ENCODE measurements at places on chromosomes 7 and 10. TPM values are rescaled to one million over a fixed set of nuclear protein-coding genes. Genes with fewer than 3 reads are reported as not detected.

DPYSL4 gene
- total RNA-seq = 2.2 TPM

TACR2 gene
- not detected for total RNA-seq

DNA sequence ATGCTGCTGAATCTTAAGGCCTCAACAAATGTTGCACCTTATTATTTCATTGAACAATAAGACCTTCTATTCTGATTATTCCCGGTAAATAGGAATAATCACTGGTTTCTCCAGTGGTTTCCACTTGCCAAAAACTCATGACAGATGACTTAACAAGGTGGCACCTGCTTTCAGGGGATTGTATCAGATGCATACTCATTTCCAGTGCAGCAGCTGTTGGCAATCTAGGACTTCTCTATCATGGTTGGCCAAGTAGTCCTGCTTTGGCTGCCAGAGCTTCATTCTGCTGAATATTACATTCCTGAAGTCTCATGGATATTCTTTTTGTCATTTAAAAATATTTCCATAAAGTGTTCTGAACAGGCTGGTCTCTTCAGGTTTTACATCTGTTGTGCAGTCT is 193.3 kb downstream of the ADK start:
- DNase-seq = peak; percentile 16

NODAL gene
- 0.92 TPM for total RNA-seq

FAM25A gene
- 25.8 TPM for total RNA-seq

GRCh38 chr7:42152329-42153205 is 84.4 kb downstream of the GLI3 start:
- DNase-seq = peak; percentile 51

DNA sequence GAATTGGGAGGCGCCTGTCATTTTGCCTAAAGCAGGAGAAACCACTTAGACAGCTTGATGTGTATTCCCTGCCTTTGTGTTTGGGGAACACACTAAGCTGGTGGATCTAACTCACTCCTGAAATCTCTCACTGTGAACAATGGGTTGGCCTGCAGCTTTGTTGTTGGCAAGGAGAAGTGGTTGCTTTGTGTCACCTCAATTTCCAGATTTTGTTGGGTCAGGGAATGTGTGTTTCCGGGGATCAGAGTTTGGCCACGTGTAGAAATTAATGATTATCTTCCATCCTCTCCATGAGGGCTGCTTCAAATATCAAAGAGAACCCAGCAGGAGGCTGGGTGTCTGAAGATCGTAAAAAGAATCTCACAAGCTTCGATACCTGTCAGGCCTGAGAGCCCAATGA is 27.8 kb downstream of the A1CF start:
- DNase-seq = no peak

- no peak for DNase-seq
Observed at GRCh38 chr10:102586858-102587257, 57.4 kb upstream of the TRIM8 start.

H2BK1 gene
- not detected for total RNA-seq

DNA sequence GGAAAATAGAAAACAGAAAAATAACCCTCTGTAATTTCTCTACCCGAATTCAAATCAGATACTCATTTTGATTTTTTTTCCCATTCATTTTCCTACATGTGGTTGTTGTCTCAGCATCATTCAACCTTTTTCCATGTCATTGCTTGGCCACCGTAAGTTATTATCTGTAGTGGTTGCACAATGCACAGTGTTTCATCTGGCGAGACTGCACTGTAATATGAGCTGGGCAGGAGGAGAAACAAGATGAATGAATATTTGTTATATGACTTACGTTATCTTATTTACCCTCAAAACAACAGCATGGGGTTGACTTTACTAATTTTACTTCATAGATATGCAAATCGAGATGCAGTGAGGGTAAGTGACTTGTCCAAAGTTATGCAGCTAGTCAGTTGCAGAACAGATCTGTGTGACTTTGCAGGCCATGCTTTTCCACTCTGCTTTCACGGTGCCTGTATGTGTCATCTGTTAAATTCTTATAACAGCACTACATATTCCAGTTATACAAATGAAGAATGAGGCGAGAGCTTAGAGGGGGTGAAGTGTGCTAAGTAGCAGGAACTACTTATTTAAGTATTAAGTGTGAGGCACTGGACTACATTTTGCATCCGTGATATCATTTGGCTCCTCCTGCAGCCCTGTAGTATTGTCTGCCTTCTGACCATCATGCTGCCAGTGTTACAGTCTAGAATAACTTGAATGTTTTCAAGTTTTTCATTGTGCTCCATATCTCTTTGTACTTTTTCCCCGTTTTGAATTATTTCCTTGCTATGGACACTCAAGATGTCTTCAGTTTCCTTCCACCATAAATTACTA is 56.7 kb downstream of the ZMYND11 start:
- DNase-seq = no peak

DNA sequence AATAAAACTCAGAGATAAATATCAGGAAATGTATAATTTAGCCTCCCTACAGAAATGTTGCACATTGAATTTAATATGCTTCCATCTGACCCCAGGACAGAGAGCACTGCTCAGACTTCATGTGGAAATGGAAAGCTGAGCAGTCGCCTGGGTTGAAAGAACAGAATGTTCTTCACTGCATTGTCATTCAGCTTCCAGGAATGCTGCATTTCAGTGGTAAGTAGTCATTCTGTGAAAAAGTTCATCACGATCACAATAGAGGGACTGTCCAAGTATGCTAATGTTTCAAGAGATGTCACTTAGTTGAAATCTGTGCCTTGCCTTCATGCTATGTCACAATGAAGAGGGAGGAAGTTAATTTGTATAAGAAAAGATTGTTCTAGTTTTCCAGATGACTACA is 147.3 kb downstream of the NRCAM start:
- DNase-seq = no peak

DNA sequence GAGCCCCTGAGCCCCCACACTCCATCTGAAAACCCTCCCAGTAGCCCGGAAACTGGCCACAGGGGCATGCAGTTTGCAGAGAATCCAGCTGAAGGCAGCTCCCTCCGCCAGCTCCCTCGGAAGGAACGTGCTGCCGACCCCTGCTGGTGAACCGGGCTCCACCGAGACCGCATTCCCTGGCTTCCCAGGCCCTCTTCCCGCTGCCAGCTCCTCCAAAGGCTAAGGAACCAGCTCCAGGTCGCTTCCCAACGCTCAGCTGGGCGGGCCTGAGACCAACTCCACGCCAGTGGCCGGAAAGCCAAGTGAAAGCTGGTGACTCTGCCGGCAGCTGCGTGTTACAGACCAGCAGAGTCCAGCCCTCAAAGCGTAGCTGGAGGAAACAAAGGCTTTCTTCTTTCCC is 35.8 kb downstream of the GPER1 start:
- DNase-seq = peak; percentile 86

PTPRN2 gene
- total RNA-seq = 3.1 TPM

SDK1 gene
- total RNA-seq = 9.9 TPM

DNA sequence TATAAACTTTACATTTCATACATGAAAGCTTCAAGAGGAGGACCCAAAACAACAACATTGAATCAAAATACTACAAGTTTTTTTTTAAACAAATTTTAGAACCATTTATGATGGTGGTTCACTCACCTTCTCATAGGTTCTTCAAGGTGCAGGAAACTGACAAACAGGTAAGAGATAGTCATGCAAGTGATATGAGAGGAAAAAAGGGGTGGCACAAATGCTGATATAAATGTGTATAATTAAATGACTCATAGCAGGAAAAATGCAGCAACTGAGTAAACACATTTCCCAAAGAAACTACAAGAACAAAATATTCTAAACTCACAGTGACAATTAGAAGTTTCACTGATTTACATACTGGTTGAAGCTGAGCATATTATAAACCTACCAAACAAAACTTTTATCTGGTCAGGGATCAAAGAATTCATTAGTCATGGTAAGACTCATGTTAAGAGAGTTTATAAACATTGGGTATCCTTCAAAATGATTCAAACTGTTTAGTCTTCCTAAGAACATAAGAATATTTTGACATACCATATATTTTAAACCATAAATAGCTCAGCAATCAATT is 14.1 kb downstream of the ZWINT start:
- DNase-seq = no peak

GRCh38 chr10:484441-484924 is 205.0 kb downstream of the DIP2C start:
- peak; percentile 53 for DNase-seq

TDRD1 gene
- 1.6 TPM for total RNA-seq

DNA sequence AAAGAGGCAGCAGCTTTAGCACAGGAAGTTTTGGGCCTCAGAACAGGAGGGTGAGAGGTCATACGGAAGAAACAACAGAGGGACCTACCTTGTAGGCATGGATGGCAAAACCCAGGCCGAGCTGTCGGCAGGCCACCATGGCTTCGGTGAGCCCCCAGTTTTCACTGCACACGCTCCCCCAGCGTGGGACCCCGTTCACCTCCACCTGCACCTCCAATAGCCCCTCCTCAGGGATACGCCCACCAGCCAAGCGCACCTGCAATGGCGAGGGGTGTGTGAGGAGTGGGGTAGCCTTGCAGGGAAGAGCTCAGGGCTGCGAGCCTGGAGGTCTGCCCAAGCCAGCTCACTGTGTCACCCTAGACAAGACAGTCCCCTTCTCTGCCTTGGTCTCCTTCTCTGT is 11.3 kb downstream of the LOXL4 start:
- no peak for DNase-seq

DNA sequence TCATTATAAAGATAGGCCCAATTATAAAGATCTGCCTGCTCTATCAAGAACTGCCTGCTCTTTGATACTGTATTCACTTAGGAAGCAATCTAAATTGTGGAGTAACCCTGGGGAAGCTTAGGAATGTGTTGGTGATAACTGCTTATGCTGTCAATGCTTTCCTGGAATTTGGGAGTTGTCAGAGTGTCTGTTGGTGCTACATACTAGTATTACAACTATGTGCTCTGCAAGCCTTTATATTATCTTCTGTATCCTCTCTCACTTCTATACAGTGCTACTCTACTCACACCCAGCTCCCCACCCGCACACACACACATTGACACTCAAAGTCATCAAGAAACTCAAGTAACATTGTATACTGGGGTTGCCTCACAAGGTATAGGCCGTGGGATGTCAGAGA is 6.1 kb downstream of the ZNF277 start:
- no peak for DNase-seq

GRCh38 chr7:41969561-41970105 is 266.7 kb upstream of the INHBA start:
- DNase-seq = peak; percentile 76
